MG63 (cell line): ENCODE measurements at places on chromosomes 1 and 21. TPM values are rescaled to one million over a fixed set of nuclear protein-coding genes. Genes with fewer than 3 reads are reported as not detected.

CRP gene
- not detected in 2 replicates for total RNA-seq

RPTN gene
- not detected in 2 replicates for total RNA-seq

GSTM1 gene
- 67.7 and 86.1 TPM in 2 replicates for total RNA-seq

KRTAP12-2 gene
- not detected in 2 replicates for total RNA-seq

CDC73 gene
- total RNA-seq: 19.8 and 26.5 TPM in 2 replicates

ZSWIM5 gene
- 0.12 and 0.56 TPM in 2 replicates for total RNA-seq

KRTAP20-4 gene
- total RNA-seq: not detected in 2 replicates

ETV3L gene
- not detected in 2 replicates for total RNA-seq

TRAF3IP3 gene
- not detected in 2 replicates for total RNA-seq

GRCh38 chr1:36778740-36779139, 255.6 kb downstream of the GRIK3 start:
- no peak for DNase-seq

GRCh38 chr1:232868793-232869491, 63.7 kb downstream of the MAP10 start:
- DNase-seq: peak; percentile 94

GRCh38 chr1:41752514-41753170, 166.1 kb downstream of the HIVEP3 start:
- DNase-seq: no peak

DNA sequence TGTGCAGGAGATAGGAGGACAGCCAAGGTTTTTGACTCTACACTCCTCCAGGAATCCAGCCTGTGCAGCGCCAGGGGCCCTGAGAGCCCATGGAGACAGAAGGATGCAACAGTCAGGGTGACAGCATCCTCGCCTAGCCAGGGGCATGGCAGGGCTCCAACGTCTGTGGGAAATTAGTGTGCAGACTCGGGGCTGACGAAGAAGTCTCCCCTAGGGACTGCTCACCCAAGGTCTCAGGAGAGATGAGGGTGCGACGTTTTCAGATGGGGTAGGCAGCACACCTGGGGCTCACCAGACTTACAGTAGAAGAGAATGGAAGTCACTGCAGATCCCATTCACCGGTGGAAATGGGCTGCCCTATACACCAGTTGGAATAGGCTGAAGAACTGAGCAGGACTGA, 241.7 kb downstream of the SETD4 start:
- no peak for DNase-seq

DNA sequence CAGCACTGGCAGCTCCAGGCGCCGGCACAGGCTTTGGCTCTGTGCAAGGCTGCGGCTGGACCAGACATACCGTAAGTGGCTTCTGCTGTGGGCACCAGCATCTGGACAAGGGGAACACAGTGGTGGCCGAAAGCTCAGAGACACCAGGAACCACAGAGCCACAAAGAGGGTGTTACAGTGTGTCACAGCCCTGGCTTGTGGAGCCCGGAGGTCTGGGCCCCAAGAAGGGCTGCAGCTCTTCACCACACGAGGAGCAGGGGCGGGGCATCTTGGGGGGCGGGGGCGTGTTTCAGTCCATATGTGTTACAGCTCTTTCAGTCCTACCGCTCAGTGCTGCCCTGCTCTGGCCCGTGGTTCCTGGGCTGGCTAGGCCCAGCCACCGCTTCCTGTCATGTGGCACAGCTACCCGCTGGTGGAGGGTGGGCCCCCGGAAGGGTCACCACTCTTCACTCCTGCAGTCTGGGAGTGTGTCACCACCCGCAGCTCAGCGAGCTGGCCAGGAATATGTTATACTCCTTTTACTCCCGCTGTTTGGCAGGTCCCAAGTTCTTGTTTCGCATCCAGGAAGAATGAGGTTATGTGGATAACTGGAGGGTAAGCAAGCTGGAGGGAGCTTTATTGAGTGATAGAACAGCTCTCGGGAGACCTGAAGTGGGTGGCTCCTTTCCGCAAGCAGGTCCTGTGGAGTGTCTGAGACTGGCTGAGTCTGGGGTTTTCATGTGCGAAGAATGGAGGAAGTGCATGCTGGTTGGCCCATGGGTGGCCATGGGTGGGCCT, 3.3 kb upstream of the LSM10 start:
- peak; percentile 98 for DNase-seq

DNA sequence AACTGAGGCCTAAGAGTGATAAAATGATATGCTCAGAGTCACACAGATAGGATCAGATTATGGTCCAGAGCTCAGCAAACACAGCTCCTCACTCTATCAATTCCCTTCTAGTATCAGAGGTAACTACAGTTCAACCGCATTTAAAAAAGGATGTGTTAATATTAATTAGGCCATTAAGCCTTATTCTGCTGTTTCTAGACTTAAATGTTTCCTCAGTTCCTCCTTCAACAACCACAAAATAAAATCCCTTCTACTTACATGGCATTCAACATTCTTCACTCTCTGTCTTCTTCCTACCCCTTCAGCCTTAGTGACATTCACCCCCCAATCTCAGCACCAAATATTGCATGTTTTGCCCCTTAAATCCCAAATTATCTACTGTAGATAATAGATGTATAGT, 254.9 kb downstream of the PLPP3 start:
- DNase-seq: no peak

GRCh38 chr1:184541537-184542152, 154.8 kb downstream of the C1orf21 start:
- no peak for DNase-seq

DNA sequence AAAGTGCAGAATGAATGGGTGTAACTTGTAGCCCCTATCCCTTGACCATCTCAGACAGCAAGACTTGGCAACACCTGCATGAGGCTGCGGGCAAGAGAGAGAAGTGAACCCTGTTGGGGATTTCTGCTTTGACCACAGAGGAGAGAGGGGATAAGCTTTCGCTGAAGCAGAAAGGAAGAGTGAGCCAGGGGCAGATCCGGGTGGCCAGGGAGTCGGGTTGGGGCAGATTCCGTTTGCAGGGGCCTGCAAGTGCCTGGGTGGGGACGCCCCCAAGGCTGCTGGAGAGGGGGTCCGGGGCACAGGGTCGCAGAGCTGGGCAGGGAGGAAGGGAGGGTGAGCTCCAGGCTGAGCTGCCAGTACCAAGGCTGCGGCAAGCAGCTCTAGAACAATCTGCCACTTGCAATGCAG, 25.3 kb upstream of the PIK3CD start:
- no peak for DNase-seq

GRCh38 chr1:230517786-230518185, 91.7 kb upstream of the PGBD5 start:
- no peak for DNase-seq

DNA sequence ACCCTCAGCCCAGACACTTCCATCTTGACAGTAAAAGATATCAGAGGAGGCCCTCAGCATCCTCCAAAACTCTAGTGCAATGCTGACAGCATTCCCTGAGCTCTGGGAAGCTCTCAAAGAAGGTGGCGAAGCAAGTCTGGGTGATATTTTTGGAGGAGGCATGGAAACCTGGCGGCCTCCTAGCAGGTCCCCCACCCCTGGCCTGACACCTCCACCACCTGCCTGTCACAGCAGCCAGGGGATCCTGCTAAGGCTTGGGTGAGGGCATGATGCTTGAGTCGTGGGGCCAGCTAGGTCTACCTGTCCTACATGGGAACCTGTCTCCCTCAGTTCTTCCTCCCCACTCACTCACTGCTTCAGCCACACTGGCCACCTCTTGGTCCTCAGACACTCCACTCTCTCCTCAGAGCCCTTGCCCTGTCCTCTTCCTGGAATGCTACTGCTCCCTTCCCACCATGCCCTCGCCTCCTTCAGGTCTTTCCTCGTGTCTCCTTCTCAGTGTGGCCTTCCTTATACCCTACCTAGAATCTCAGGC, 8.5 kb downstream of the DHRS3 start:
- no peak for DNase-seq

GRCh38 chr1:150168960-150169601, 19.4 kb downstream of the PLEKHO1 start:
- peak; percentile 52 for DNase-seq

DNA sequence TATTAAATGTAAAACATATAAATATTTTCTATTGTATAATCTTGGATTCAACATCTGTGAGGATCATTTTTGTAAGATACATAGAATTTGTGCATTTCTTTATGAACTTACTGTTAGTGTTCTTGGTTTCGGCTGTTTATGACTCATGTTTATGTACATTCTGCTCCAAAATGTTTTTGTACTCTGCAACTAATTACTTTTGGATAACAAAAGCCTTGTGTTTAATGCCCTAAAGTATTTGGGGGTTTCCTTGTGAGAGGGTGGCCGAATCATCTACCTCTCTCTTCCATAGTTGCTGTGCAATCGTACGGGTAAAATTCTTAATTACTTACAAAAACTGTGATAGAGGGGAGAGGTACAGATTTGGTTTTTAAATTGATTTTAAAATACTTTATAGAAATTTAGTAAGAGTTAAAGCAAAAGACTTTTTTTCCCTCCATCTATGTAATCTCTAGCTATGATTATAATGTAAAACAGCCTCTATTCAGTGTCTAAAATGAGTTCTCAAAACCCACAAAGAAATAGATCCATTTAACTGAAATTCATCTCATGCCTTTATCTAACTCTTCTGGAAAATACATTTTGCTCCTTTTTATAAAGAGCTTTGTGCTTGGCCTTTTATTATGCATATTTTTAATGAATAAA, 38.7 kb upstream of the LRRC8C start:
- DNase-seq: no peak

DNA sequence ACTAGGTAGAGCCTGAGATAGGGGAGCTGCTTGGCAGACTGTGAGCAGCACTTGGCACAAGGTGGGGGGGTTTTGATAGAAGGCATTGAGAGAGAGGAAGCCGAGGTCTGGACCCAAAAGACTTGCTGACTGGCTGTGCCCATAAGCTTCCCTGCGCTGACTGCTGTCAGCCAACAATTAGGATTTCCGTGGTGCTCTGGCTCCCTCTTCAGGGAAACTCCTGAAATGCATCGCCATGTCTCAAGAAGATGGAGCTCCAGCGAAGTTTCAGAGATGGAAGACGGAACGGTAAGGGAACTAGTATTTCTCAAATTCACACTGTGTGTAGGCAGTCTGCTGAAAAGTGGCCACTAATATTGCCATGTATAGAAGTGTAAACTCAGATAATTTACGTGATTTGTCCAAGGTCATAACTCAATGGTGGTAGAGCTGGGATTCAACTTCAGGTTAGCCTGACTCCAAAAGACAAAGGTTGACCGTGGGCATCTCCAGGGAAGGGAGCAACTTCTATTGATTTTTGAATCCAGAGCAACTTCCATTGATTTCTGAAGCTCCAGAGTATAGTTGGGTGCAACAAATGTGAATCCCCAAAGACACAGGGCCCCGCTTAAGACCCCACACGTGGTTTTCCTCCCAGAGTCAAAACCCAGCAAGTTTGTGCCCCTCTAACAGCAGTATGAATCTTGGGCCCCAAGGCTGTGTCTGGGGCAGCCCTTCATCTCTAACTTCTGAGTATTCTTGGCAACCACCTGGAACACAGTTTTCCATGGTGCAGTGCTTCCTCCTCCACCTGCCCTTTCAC, 44.5 kb upstream of the CRNN start:
- peak; percentile 67 for DNase-seq

GRCh38 chr1:226091461-226091860, 28.9 kb downstream of the H3-3A start:
- no peak for DNase-seq

DNA sequence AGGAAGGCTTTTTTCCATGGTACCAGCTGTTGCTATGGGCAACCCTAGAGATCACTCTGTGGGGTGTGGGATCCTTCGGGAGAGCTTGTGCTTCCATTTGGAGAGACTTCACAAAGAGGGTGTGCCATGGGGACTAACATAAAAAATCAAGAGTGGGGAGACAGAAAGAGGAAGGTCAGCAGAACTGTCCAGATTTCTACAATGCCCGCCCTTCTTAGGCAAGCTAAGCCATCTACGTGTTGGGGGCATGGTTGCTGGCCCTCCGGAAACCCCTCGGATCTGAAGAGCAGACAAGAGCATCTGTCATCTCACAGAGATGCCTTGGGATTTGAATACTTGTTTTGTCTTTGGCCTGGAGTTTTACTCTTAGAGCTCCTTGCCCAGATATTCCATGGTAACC, 83.9 kb upstream of the ZNF648 start:
- no peak for DNase-seq

GRCh38 chr1:55456971-55457370, 241.8 kb upstream of the USP24 start:
- DNase-seq: no peak

- DNase-seq: no peak
Observed at GRCh38 chr1:8482979-8483381, 165.1 kb downstream of the SLC45A1 start.

GRCh38 chr1:3304692-3305091, 149.8 kb upstream of the ARHGEF16 start:
- no peak for DNase-seq

- DNase-seq: no peak
Observed at GRCh38 chr21:26095131-26095530, 75.4 kb downstream of the APP start.

DNA sequence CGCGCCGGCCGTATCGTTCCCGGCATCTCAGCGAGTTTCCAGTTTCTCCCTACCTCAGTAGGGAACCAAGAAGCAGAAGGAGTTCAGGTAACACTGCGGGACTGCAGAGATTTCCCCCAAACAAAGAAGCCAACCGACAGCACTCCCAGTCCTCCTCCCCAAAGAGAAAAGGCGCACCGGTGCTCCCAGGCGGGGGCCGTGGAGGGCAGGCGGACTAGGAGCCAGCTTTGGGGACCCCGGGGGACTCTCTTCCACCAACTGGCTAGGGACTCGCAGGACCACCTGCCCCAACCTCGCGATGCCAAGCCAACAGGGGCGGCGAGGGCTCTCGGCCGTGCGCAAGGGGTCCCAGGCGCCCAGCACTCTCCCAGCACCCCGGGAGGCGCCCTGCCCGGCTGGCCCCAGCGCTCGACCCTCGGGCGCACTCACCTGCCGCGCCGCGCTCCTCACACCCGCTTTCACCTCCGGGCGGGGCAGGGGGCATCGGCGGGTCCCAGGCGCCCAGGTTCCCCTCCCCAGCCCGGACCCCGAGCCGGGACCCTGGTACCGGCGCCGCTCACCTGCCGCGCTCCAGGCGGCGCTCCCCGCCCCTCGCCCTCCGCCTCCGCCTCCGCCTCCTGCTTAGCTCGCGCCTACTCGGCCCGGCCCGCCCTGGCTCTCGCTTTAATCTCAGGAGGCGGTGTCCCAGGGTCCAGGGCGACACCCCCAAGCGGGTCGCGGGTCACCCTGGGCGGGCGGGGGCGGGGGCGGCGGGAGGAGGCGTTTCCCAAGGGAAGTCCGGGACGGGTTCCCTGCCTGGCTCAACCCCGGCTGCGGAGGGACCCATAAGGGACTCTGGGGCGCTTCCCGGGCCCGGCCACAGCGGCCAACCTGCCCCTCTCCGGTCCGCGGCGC, at the start of gene TMPRSS2:
Gene TMPRSS2 (minus strand): TSS at position 638 of the 894 bp plus-strand sequence. CDS start 10,025 bp downstream, outside the sequence.
- DNase-seq: no peak

DNA sequence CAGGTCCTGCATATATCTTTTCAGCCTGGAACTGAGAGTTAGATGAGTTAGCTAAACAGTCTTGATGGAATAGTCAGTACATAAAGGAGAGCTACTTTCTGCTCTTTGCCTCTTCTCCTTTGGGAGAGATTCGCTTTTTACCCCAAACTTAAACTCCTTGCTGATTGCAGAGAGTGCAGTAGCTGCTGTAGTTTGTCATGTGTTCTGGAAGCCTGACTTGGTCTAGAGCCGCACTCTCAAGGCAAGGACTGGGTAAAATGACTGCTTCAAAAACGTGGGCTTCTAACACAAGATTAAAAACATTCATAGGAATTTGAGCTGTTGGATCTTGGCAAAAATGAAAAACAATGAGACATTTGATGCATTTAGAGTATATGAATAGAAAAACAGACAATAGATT, 351.6 kb downstream of the RYR2 start:
- no peak for DNase-seq

- no peak for DNase-seq
Observed at GRCh38 chr1:238549137-238549536, 658.4 kb upstream of the ZP4 start.
